ENCODE measurements at places on chromosomes 1 and 21.

DNA sequence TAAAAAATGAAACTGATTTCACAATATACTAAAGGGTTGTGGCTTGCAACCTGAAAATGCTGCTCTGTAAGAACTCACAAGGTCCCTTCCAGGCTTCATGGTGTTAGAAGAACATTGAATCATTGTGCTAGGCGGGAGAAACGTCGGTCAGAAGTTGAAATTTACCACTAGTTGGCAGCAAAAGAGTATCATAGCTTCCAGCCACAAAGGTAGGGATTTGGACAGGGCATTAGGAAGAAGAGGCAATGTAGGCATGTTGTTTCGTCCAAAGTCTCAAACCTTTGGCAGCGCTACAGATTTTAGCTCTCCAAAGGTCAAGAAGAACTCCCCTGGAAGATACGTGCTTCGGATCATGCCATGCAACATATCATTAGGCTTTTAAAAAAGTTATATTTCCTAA, 62.5 kb upstream of the ZP4 start:
- no peaks in the 10 kb centered on the region for H3K36me3 ChIP-seq
- H3K27me3 ChIP-seq: no peaks in the 10 kb centered on the region
- H3K4me1 ChIP-seq: no peaks in the 10 kb centered on the region
- no peak for DNase-seq
- no peak overlapping the region for H3K27ac ChIP-seq

DNA sequence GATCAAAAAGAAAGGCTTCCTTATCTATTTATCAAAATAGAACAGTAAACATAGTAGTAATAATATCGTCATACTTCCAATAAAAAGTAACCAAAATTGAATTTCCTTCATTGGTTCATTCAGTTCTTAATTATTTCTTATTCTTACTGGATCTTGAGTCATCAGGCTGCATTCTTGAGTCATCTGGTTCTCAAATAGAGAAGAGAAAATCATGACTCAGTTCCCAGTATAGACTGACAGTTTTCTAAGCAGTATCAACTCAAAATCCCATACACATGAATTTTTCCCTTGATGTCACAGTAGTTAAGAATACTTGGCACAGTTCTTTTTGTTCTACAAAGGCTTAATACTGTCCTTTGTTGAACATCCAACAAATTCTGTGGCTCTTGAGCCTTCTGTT, 626.9 kb upstream of the ADGRL4 start:
- no peak for DNase-seq
- no peak overlapping the region for H3K4me3 ChIP-seq
- H3K27ac ChIP-seq: no peak overlapping the region
- no peaks in the 10 kb centered on the region for H3K4me1 ChIP-seq
- no peaks in the 10 kb centered on the region for H3K36me3 ChIP-seq
- no peaks in the 10 kb centered on the region for H3K27me3 ChIP-seq

DNA sequence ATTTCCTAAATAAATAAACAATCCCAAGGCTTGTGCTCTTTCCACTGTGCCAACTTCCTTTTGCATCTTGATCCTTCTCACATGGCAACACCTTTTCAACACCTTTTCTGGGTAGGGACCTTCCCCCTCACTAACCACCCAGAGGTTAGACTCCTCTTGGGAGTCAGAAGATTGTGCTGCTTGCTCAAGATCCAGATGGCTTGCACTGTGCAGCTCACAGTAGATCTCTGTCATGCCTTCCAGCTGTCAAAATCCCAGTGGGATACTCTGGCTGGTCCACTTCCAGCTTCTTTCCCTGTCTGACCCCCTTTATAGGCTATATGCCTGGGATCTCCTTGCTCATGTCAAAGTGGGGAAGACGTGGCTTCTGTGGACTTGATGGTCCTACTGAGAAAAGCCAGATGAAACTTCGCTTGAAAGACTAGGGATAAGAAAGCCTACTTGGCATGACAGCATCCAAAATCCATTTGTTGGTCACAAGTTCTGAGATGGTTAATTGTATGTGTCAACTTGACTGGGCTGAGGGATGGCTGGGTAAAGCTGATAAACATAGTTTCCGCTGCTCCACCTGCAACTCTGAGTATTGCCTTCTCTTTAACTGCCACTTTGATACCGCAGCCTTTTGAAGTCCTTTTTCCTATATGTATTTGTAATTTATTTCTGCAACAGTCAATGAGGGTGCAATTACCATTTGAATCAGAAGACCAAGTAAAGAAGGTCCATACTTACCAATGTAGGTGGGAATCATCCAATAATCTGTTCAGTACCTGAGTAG, 74.5 kb downstream of the S1PR1 start:
- H3K4me3 ChIP-seq: peak overlapping the region; percentile 72
- H3K27ac ChIP-seq: peak overlapping the region; percentile 88
- no peaks in the 10 kb centered on the region for H3K27me3 ChIP-seq
- H3K4me1 ChIP-seq: peaks cover 84% of the 10 kb centered on the region

GRCh38 chr1:190491404-190491803, 13.7 kb upstream of the BRINP3 start:
- no peaks in the 10 kb centered on the region for H3K4me1 ChIP-seq
- H3K36me3 ChIP-seq: no peaks in the 10 kb centered on the region
- no peak overlapping the region for H3K27ac ChIP-seq
- no peaks in the 10 kb centered on the region for H3K27me3 ChIP-seq
- no peak overlapping the region for H3K4me3 ChIP-seq
- no peak for DNase-seq

GRCh38 chr1:169072945-169073725, 33.4 kb upstream of the ATP1B1 start:
- H3K27ac ChIP-seq: no peak overlapping the region
- no peaks in the 10 kb centered on the region for H3K36me3 ChIP-seq
- no peak overlapping the region for H3K4me3 ChIP-seq

- peaks cover 1% of the 10 kb centered on the region for H3K36me3 ChIP-seq
- H3K4me1 ChIP-seq: peaks cover 15% of the 10 kb centered on the region
- DNase-seq: no peak
- H3K27me3 ChIP-seq: no peaks in the 10 kb centered on the region
Measured at GRCh38 chr1:228073857-228074545, 8.5 kb upstream of the ARF1 start.

DNA sequence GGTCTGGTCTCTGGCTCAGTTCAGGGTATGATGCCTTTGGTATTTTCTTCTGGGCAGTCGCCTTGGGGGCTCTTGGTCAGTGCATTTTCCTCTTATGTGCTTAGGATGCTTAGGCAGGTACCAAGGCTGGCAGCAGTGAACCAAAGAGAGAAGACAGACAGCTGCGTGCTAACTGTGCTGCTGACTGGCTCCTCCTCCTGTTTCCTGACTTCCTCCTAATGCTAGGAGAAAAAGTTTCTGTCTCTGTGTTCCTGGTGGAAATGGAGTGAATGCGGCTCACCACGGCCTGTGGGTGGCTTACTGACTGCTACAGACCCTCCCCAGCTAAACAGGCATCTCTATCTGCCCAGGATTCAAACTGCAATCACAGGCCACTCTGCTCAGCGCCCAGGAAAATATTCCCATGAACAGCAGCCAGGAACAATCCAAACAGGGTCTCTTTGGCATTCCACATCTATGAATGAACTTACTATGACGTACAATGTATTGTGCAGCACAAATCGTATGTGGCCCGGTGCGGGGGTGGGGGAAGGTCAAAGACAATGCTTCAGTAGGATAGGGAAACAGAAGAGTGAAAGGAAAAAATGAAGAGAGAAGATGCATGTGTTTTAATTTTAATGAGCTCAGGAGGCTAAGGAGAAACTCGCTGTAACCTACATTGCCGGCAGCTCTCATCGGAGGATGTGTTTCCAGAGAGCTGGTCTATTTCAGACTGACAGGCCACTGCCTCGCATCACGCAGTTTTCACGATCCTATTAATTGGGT, 2.8 kb downstream of the ABCG1 start:
- no peaks in the 10 kb centered on the region for H3K27me3 ChIP-seq
- no peak overlapping the region for H3K4me3 ChIP-seq
- peaks cover 17% of the 10 kb centered on the region for H3K36me3 ChIP-seq
- DNase-seq: no peak

- H3K27me3 ChIP-seq: no peaks in the 10 kb centered on the region
- H3K36me3 ChIP-seq: no peaks in the 10 kb centered on the region
- H3K4me3 ChIP-seq: no peak overlapping the region
- no peaks in the 10 kb centered on the region for H3K4me1 ChIP-seq
Measured at GRCh38 chr1:71885171-71885570, 397.2 kb downstream of the NEGR1 start.

DNA sequence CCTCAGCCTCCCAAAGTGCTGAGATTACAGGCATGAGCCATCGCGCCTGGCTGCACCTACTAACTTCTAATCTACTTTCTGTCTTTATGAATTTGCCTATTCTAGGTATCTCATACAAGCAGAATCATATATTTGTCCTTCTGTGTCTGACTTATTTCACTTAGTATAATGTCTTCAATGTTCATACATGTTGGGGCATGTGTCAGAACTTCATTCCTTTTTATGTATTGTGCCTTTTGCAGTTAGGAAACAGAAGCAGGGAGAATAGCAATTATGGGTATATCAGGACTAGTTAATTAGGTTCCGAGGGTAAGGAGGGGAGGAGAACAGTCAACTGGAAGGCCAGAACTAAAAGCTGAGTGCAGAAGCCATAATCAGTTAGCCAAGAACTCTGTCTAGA, 18.0 kb upstream of the NIBAN1 start:
- no peak overlapping the region for H3K4me3 ChIP-seq
- peaks cover 30% of the 10 kb centered on the region for H3K27me3 ChIP-seq
- no peak overlapping the region for H3K27ac ChIP-seq
- no peak for DNase-seq
- no peaks in the 10 kb centered on the region for H3K4me1 ChIP-seq

DNA sequence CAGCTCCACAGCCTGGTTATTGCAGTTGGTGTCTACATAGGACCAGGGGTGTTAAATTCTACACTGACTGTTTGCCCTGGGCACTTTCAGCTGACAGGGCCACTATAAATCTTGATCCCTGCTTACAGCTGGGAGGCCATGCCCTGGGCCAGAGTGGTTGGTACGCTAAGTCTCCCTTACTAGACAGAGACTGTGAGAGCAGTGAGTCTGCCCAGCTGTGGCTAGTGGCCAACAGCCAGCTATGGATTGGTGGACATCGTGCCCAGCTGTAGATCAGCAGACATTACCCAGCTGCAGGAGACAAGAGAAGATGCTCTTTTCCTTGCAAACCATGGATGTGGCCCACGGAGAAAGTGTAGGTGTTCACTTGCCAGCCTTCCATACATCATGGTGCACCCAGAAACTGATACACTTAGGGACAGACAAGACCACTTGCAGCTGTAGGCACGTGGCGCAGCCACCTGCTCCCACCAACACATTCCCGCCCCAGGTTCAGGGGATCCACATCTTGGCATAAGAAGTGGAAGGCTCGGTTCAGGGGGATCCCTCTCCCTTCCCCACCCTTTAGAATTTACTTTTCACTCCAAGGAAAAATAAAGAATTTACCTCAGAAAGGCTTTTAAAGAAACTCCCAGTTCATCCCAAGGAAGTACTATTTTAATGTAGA, 16.4 kb upstream of the PAX7 start:
- peaks cover 46% of the 10 kb centered on the region for H3K27me3 ChIP-seq
- no peak for DNase-seq
- H3K4me3 ChIP-seq: no peak overlapping the region
- no peaks in the 10 kb centered on the region for H3K36me3 ChIP-seq
- no peaks in the 10 kb centered on the region for H3K4me1 ChIP-seq
- no peak overlapping the region for H3K27ac ChIP-seq

GRCh38 chr1:47991673-47992072, 5.5 kb downstream of the TRABD2B start:
- H3K4me1 ChIP-seq: peaks cover 8% of the 10 kb centered on the region
- DNase-seq: no peak
- H3K27me3 ChIP-seq: peaks cover 88% of the 10 kb centered on the region
- no peak overlapping the region for H3K4me3 ChIP-seq
- H3K36me3 ChIP-seq: no peaks in the 10 kb centered on the region

DNA sequence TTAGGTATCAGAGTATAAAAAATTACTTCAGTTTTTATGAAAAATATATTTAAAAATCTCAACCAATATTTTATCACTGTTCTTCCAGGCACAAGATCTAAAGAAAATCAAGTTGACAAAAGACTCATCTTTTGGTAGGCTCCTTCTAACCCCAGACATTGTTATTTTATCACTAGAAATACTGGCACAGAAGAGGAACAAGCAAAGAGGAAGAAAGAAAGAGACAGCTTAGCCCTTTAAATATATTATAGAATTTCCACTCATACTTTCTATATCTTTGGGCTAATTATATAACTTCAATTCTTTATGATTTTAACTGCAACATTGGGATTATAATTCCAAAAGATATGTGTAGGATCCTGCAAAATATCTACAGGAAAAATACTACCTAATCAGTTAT, 32.4 kb downstream of the SPTA1 start:
- H3K4me3 ChIP-seq: no peak overlapping the region
- no peak overlapping the region for H3K27ac ChIP-seq
- peaks cover 6% of the 10 kb centered on the region for H3K27me3 ChIP-seq

DNA sequence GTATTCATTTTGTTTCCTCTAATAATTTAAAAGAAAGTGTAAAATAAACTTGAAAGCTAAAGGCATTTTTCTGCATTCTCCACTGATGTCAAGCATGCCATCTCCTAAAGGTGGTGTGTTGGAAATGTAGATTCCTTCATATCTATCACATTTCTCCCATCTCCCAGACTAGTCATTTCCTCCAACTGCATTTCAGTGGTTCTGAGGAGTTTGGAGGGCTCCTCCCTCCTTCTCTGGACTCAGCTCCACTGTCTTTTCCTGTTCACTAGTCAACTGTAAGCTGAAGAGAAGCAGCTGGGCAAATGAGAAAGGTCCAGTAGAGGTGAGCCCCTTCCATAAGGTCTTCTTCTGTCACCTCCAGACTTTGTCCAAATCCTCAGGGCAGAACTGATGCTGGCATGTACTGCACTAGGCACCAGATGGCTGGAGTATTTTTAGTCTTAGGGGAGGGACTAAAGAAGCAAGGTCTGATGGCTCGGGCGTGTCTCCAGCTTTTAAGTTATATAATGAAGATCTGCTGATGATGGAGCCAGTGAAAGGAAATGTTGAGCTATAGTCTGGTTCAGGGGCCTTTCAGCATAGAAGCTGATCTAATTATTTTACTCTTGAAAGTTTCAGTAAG, 186.1 kb downstream of the NTNG1 start:
- H3K27me3 ChIP-seq: peaks cover 32% of the 10 kb centered on the region
- no peak for DNase-seq
- no peak overlapping the region for H3K27ac ChIP-seq
- no peak overlapping the region for H3K4me3 ChIP-seq
- H3K36me3 ChIP-seq: peaks cover 2% of the 10 kb centered on the region

DNA sequence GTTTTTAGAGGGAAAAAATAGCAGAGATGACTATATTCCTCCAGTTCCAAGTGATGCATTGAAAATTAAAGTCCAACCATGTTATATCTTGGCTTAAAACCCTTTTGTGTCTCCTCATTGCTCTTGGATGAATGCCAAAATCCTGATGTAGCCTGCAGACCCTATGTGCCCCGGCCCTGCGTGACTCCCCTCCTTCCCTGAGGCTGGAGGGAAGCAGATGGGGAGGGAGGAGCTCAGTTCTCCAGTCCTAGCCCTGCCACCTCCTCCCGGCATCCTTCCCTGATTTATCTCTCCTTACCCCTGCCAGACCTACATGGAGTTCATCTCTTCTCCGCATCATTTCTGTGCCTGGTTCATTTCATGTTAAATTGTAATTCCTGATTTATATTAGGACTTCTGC, 397.4 kb downstream of the PTPRU start:
- H3K27me3 ChIP-seq: peaks cover 59% of the 10 kb centered on the region
- H3K36me3 ChIP-seq: no peaks in the 10 kb centered on the region
- no peak overlapping the region for H3K4me3 ChIP-seq
- no peaks in the 10 kb centered on the region for H3K4me1 ChIP-seq

GRCh38 chr1:108556066-108556465, 3.8 kb upstream of the EEIG2 start:
- no peak for DNase-seq
- H3K36me3 ChIP-seq: peaks cover 9% of the 10 kb centered on the region
- no peak overlapping the region for H3K27ac ChIP-seq
- H3K4me1 ChIP-seq: peaks cover 6% of the 10 kb centered on the region

GRCh38 chr1:35807614-35808449, at the start of gene AGO4:
TSS of gene AGO4 (plus strand) at chr1:35808016. CDS start at chr1:35808417, 401 bp downstream.
- peaks cover 38% of the 10 kb centered on the region for H3K4me1 ChIP-seq
- H3K27ac ChIP-seq: peak within 1 kb of the TSS; percentile 87
- DNase-seq: no peak
- no peaks in the 10 kb centered on the region for H3K27me3 ChIP-seq
